ENCODE measurements at places on chromosomes 16 and 17. TPM values are rescaled to one million over a fixed set of nuclear protein-coding genes. Genes with fewer than 3 reads are reported as not detected.

- no peak for ATAC-seq
These were observed 9.5 kb downstream of the ZNF385C start for GRCh38 chr17:42088736-42089135.

GPR139 gene
- not detected for total RNA-seq

FBXW10 gene
- total RNA-seq, result 0.78 TPM

DNA sequence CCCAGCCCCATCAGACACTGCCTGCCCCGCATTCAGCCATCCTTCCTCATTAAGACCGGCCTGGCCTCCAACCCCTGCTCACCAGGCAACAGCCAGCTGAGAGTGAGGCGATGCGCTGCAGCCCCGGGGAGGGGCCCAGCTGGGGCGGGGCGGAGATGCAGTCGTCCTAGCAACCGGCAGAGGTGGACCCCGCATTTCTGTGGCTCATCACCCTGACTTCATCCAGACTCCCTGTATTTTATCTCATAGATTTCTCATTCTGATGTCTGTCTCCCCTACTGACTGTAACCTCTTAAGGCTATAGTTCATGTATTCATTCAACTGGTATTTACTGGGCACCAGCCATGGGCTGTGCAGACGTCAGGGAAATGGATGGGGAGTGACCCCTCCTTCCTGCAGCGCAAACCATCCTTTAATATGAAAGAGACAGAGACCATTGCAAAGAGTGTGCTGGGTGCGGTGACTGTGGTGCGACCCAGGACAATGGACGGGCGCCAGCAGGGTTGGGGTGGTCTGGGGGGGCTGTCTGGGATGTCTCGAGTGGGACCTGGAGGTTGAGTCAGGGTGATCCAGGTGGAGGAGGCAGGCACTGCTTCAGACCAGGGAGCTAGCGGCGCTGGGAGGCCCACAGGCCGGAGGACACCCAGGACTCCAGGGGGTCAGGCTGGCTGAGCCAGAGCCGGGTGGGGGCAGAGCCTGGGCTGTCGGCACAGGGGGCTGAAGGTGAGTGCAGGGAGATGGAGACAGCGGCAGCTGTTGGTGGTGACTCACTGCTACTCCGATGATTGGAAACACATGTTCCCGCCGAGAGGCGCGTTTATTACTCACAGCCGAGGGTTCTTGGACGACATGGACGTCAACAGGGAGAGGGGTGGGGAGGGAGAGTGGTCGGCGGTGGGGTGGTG is 10.5 kb upstream of the TIMP2 start:
- no peak for ATAC-seq

GRCh38 chr17:65514082-65514481 is 47.4 kb downstream of the AXIN2 start:
- peak; percentile 93 for ATAC-seq

DNA sequence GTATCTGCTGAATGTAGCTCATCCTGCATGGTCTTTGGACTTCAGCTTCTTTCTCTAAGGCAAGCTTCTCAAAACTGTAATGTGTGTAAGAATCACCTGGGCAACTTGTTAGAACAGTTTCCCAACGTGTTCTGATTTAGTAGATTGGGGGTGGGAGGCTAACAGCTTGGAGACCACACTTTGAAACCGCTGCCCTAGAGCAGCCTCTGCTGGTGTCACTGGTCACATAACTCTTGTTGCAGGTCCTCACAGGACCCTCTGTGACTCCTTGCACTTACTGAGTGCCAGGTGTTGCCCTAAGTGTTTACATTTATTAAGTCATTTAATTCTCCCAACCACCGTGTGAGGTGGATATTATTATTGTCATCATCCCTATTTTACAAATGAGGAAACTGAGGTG is 9.9 kb downstream of the SLC35G3 start:
- ATAC-seq, result no peak

DNA sequence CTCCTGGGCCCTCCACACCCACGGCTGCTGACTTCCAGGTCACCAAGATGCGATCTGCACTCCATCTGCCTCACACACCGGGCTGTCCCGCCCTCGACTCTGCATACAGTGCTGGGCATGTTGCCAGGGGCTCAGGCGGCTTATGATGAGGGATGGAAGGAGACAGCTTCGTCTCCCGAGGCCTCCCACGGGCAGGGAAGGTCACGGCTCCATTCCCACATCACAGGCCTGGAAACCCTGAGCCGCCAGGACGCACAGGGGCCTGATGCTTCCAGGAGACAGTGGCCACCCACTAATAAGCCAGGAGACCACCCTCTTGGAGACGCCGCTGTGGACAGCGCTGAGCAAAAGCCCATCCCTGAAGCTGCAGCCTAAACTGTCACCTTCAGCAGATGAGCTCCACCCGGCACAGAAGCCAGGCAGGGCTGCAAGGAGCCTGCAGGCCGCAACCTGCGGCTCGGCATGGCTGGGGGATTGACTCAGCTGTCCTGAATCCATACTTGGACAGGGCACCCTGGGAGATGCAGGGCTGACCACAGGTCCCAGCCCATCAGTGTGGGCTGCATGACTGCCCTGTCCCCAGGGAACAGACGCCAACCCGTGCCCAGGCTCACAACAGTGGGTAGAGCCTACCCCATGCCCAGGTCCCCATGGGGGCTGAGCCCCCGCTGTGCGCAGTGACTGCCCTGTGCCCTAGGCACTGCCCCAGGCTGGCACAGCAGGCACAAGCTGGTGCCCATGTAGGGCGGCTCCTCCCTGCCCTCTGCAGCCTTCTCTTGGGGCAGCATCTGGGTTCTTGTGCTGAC is 34.4 kb downstream of the SLC7A5 start:
- ATAC-seq, result no peak

CES3 gene
- 4.2 TPM for total RNA-seq

MRPL10 gene
- total RNA-seq, result 58.8 TPM

DNA sequence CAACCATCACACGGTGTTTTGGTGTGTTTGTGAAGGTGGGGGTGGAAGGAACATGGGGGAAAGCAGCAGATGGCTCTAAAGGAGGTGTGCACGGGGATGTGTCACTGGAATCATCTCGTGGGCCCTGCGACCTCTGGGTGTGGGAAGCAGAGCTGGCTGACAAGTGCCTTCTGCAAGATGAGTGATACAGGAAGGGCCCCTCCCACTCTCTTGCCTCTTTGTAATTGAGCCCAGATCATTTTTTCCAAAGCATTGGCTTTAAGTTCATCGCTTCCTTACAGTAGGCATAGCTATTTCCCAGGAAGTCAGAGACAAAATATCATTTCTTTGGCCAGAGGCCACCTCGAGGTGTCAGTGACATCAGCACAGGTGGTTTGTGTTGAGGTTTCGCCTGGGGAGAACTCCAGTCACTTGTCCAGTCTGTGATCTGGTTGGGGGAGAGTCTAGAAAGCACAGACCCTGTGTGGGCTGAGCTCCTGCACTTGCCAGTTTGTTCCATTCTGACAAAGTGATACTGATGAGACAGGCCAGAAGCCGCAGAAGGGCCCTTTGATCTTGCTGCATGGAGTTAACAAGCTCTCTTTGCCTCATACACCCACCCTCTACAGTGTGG is 20.6 kb upstream of the SNTB2 start:
- peak; percentile 93 for ATAC-seq

- ATAC-seq, result no peak
These were observed 13.3 kb downstream of the GSE1 start for GRCh38 chr16:85626191-85626981.

- ATAC-seq, result no peak
These were observed 13.9 kb downstream of the MYL4 start for GRCh38 chr17:47223007-47223406.

DNA sequence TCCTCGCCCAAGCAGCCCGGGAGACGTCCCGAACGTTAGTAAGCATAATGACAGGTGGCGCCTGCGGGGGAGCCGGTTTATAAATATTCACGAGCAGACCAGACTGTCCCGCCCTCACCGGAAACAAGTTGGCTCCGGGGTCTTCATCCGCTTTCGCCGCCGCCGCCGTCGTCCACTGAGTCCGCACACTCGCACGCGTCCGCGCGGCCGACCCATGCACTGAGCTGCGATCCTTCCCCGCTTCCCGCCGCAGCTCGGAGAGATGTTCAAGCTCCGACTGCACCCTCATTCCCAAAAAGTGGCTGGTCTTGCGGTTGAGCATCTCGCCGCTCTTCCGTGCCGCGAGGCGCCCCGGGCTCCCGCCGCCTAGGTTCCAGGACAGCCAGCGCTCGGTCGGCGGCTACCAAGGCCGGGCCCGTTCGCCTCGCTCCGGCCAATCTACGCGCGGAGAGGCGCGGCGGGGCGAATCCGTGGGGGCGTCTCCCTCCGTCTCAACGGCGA is 385 bp downstream of the CFAP119 start:
- ATAC-seq, result peak; percentile 37

DNA sequence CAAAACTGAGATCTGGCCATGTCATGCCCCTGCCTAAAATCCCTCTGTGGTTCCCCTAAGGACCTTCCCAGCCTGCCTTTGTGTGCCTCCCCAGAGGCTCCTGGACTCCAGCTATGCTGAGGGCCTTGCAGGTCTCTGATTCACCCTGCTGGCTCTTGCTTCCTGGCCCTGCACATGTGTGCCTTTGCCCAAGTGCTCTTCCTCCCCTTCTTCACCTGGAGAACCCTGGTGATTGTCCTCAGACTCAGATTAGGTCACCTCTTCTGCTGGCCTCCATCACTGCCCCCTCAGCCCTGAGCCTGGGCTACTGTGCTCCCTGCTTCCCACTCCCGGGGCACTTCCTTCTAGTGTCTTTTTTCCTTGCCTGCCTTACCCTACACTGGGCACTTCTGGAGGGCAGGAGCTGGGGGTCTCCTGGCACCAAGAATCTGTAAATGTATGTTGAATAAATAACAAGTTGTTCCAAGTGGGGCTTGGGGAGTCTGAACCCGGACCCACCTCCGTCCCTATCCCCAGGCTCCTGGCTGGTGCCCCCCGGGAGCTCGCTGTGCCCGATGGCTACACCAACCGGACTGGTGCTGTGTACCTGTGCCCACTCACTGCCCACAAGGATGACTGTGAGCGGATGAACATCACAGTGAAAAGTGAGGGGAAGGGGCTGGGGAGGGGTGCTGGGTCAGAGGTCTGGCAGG is 7.8 kb downstream of the ITGA3 start:
- ATAC-seq, result no peak

DNA sequence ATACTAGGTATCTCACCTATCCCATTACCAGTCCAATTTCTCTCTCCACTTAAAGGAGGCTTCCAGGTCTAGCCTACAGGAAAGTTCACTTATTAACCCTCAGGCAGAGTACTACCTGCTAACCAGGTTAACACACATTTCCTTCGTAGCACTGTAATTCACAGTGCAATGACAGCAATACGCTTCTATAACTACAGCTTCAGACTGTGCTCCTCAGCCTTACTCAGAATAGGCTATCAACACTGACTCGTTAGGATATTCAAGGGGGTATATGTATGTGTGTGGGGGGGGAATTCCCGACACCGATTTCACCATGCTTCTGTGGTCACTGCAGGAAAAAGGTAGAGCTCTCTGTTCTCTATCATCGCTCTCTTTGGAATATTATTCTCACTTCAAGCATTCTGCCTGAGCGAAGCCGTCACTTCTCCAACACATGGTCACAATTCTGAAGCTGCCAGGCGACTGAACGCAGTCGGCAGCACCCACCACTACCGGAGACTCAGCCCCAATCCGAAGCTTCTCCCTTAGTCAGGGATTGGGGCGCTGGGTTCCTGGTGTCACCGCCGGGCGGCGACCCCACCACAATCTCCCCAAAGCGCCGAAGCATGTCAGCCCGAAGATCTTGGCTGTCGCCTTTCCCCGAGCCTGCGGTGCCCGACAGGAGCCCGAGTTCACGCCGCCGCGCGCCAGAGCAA is 618 bp downstream of the GGA3 start:
- peak; percentile 72 for ATAC-seq

GRCh38 chr17:557371-557770 is 157.3 kb downstream of the VPS53 start:
- no peak for ATAC-seq

DNA sequence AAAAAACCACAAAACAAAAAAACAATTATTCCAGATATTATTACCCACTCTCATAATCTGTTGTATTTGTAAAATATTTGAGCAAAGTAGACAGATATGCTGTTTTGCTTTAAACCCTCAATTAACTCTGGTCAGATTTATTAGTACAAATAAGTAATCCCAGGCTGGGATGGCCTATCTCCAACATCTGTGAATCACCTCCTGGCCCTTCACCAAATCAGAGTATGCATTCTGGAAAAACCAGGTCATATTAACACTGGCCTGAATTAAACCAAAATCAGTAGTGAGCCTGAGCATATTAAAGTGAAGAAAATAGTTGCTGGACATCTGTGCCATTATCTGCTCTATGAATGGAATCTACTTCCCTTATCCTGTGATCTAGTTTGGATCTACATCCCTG is 41.0 kb downstream of the STAT3 start:
- no peak for ATAC-seq

Data from activated T-helper 17 cell treated with anti-CD3 and anti-CD28 coated beads, Interleukin-2, amount 50 U/mL, for 72 hours (primary cell).